CD4-positive, alpha-beta T cell treated with Interleukin-10 for 1 hour (primary cell): ENCODE measurements at places on chromosomes 13 and 19.

- DNase-seq = no peak
Measured at GRCh38 chr19:30086916-30087315, 144.9 kb downstream of the URI1 start.

DNA sequence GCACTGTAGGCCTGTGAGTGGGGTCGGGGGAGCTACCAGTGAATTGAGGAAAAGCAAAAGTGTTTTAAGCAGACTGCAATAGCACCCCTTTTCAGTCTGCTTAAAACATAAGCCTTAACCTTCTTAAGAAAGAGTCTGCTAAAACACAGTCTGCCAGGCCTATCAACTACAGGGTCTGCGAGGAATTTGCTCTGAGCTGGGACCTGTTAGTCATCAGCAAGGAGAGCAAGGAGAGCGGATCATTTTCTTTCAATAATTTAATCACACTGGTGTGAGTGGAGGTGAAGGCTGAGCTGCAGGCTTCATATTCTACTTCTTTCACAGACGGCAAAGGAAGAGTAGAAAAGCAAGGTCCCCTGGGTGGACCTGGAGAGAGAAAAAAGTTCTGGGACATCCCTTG lies 342.7 kb downstream of the ENOX1 start:
- no peak for DNase-seq

DNA sequence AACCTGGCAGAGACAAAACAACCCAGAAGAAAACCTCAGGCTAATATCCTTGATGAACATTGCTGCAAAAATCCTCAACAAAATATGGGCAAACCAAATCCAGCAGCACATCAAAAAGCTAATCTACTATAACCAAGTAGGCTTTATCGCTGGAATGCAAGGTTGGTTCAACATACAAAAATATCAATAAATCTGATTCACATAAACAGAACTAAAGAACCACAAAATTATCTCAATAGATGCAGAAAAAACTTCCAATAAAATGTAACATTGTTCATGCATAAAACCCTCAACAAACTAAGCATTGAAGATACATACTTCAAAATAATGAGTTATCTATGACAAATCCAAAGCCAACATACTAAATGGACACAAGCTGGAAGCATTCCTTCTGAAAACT lies 8.8 kb downstream of the ZNF724 start:
- DNase-seq = no peak

GRCh38 chr19:12137221-12137940 lies 2.8 kb downstream of the ZNF20 start:
- DNase-seq = peak; percentile 57

GRCh38 chr13:93017493-93018112 lies 209.0 kb upstream of the GPC6 start:
- no peak for DNase-seq

DNA sequence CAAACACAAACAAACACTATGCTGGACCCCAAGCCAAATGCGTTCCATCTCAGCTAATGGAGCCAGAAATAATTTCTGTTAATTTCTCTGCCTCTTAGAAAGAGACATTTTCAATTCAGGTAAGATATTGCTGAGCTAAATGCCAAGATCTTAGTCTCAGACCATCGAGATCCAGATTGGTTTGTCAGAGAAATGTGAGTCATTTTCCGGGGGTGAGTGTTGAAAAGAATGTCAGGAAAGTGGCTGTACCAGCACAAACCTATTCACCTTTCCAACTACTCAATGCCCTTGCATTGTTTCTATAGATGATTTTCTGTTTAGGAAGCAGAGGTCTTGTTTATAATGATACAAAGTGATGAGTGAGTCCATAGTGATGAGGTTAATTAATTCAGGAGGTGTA lies 266.8 kb upstream of the TSHZ3 start:
- no peak for DNase-seq

DNA sequence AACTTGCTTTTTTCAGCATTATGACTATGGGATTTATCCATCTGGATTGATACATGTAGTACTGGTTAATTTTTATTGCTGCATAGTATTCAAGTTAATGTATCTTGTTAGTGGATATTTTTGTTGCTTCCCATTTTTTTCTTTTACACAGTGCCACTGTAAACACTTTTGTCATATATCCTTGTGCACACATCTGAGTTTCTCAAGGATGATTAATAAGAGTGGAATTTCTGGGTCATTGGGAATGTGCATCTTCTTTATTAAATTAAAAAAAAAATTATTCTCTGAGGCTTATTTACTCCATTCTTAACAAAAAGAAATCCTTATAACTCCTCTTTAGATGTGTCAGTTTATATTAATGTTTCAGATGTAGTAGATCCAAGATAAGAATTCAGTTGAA lies 27.3 kb downstream of the B3GLCT start:
- DNase-seq = no peak

GRCh38 chr19:12247644-12248222 lies 47.0 kb downstream of the ZNF44 start:
- DNase-seq = no peak
